ENCODE measurements at places on chromosomes 13 and 19. TPM values are rescaled to one million over a fixed set of nuclear protein-coding genes. Genes with fewer than 3 reads are reported as not detected.

ZNF582 gene
- 3.9 TPM for total RNA-seq

PDE4C gene
- total RNA-seq = 1.4 TPM

TRPC4 gene
- 23.7 TPM for total RNA-seq

ZNF835 gene
- total RNA-seq = 0.09 TPM

OR10H1 gene
- total RNA-seq = not detected

CACTIN gene
- 20.2 TPM for total RNA-seq

AMER2 gene
- not detected for total RNA-seq

ZNF709 gene
- 2.9 TPM for total RNA-seq

PSPN gene
- 1.4 TPM for total RNA-seq

ZNF541 gene
- total RNA-seq = 0.89 TPM

PDX1 gene
- not detected for total RNA-seq

RCBTB1 gene
- total RNA-seq = 24.7 TPM

TUBB4A gene
- total RNA-seq = not detected

GAPDHS gene
- not detected for total RNA-seq

SIGLEC12 gene
- not detected for total RNA-seq

PPM1N gene
- total RNA-seq = 0.46 TPM

BRSK1 gene
- 6.5 TPM for total RNA-seq

LILRB3 gene
- total RNA-seq = not detected

ATXN8OS gene
- not detected for total RNA-seq

UPF1 gene
- 111 TPM for total RNA-seq

TIMM50 gene
- total RNA-seq = 64.5 TPM

Data from smooth muscle cell of the umbilical artery (primary cell).